ENCODE measurements at places on chromosomes 4 and X.

- DNase-seq = no peak
Measured at GRCh38 chr4:43959976-43960375, 488.6 kb downstream of the KCTD8 start.

- no peak for DNase-seq
Measured at GRCh38 chr4:121360495-121360894, 20.3 kb downstream of the QRFPR start.

DNA sequence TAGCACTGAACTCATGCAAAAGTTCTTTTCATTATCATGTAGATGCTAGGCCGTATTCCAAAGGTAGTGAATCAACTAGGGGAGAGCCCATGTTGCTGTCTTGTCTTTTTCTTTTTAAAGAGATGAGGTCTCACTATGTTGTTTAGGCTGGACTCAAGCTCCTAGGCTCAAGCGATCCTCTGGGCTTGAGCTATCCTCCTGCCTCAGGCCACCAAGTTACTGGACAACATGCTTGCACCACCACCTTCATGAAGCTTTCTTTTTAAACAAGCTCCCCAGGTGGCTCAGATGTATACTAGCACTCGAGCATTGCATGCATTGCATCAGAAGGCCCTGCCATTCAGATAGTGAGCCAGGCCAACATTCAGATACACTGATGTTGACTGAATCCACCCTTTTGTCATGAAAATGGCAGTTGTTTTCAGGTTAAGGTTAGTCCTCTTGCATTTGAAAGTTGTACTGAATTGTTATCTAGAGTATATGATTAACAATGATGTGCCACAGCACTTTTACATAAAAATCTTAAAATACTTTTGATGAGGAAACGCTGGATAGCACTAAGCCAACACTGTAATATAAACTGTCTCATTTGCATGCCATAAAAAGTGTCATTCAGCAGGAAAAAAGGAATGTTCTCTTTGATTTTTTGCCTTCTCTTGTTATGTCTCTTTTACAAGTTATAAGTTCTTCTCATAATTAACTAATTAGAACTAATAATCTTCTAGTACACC lies 76.7 kb downstream of the FNIP2 start:
- DNase-seq = no peak

DNA sequence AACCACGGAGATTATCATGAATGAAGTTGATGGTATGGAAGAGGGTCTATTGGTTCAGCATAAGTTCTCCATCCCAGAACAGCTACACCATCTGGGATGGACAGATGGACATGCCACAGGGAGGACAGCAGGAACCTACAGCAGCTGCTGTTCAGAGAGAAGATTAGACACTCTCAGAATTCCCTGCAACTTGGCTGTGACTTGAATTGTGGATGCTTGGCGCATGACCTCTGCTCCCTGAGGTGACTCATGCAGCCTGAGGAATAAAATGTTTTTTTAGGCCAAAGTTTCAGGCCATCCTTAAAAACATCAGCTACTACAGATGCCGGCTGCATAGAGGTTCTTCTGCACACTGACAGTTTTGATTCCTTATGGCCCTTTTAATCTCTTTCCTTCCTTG lies 97.3 kb downstream of the RS1 start:
- DNase-seq = no peak

- DNase-seq = no peak
Measured at GRCh38 chr4:185276036-185276435, 66.6 kb downstream of the SNX25 start.

GRCh38 chr4:141395919-141396318 lies 175.2 kb downstream of the ZNF330 start:
- no peak for DNase-seq

DNA sequence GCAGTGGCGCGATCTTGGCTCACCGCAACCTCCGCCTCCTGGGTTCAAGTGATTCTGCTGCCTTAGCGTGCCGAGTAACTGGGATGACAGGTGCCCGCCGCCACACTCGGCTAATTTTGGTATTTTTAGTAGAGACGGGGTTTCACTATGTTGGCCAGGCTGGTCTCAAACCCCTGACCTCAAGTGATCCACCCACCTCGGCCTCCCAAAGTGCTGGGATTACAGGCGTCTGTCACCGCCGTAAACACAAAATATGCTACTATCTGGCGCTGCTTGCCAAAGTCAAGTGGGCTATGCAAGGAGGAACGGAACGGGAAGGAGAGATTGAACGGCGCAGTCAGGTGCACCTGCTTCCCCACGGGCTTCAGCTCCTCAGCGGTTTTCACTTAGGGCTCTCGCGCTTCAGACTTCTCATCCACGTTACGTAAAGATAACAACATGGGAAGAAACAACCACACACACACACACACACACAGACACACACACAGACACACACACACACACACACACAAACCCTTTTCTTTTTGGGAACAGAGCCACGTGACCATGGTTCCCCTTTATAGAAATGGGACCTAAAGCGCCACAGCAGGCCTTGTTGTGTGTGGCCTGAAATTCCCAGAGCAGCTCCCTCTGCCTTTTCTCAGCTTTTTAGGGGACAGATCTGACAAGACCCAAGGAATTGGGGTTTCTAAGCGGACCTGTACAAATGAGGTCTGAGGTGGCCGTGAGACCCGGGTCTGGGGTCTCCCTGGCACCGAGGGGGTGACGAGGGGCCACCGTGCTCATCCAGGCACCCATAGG lies 1.5 kb downstream of the P2RY8 start:
- DNase-seq = peak; percentile 74

GRCh38 chr4:180674619-180675358 lies 1568.4 kb upstream of the TENM3 start:
- no peak for DNase-seq

DNA sequence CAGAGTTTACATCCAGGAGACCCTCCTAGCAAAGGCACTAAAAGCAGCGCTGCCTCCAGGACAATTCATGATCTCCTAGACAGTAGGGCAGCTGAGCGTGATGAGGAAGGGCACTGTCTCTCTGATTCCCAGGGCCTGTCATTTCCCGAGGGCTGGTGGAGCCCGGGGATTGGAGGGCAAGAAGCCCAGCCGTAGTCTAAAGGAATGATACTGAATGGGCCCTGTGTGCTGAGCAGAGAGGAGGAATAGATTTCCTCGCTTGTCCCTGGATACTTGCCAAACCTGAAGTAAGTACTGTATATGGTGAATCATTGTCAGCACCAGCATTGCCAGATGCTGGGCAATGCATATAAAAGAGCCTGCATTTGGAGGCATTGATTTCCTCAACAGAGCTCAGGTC lies 88.0 kb upstream of the SLITRK2 start:
- no peak for DNase-seq
